ENCODE measurements at places on chromosomes 3 and 15.

DNA sequence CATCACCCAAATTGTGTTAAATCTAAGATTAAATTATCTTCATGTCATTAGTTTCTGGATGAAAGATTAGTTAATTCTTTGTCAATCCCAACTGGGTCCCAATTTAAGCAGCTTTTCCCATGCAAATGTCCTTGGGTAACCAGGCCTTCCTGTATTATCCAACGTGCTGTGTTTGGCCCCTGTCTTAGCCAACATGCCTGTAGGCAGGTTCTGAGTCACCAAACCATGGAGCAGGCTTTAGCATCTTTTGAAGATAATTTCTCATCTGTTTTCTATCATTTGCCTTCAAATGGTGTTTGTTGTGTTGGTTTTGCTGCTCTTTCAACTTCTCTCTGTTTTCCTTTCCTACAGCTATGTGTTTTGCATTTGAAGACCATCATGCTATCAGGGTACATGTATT, 216.2 kb downstream of the ITPR1 start:
- DNase-seq: peak; percentile 41

DNA sequence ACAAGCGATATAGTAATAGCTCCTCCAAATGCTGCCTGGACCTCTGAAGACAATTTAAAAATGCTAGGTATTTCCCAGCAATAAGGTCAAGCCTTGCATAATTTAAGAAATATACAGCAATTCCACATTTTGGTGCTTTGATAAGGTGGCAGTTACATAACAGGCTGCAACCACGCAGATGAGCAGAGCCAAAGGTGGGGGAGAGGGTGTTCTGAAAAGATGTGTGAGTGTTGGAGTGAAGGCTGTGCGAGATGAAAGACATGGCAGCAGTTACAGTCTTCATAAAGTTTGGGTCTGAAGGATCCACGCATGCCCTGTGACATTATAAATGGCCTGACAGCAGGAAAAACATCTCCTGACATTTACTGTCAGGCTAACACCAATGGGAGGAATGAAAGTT, 26.1 kb downstream of the CTDSPL start:
- no peak for DNase-seq

GRCh38 chr3:71421475-71421819, 162.1 kb downstream of the FOXP1 start:
- no peak for DNase-seq

DNA sequence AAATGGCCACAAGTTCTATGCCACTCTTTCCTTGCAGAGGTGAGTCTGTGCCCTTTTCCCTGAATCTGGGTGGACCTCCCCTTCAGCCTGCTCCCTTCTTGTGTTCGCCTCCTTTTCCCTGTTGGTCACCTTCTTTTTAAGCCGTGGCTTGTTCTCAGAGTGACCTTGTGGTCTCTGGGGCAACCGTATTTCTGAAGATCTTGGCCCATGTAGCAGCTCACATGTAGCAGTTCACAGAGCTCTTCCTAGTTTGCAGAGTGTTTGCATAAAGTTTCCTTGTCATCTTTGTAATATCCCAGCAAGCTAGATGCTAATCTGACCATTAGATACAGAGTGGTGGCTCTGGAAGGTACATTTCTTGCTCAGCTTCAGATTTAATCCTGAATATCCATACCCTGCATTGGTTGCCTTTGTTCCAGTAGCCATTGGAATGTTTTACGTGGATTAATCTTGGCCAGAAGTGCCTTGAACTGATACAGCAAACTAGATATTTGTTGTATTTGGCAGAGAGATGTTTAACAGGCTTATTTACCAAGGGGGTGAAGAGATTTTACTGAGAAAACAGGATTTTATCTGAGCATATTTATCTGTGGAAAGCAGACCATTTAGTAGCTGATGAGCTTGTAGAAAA, 40.7 kb upstream of the BSN start:
- no peak for DNase-seq

DNA sequence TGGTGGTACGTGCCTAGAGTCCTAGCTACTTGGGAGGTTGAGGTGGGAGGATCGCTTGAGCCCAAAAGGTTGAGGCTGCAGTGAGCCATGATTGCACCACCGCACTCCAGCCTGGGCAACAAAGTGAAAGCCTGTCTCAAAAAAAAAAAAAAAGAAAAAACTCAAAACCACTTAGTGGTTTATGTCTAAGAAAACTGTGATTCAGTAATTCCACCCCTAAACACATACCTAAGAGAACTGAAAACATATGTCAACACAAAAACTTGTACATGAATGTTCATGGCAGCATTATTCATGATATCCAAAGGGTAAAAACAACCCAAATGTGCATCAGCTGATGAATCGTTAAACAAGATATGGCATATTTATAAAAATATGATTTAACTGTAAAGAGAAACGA, 14.3 kb downstream of the SPG21 start:
- DNase-seq: no peak

DNA sequence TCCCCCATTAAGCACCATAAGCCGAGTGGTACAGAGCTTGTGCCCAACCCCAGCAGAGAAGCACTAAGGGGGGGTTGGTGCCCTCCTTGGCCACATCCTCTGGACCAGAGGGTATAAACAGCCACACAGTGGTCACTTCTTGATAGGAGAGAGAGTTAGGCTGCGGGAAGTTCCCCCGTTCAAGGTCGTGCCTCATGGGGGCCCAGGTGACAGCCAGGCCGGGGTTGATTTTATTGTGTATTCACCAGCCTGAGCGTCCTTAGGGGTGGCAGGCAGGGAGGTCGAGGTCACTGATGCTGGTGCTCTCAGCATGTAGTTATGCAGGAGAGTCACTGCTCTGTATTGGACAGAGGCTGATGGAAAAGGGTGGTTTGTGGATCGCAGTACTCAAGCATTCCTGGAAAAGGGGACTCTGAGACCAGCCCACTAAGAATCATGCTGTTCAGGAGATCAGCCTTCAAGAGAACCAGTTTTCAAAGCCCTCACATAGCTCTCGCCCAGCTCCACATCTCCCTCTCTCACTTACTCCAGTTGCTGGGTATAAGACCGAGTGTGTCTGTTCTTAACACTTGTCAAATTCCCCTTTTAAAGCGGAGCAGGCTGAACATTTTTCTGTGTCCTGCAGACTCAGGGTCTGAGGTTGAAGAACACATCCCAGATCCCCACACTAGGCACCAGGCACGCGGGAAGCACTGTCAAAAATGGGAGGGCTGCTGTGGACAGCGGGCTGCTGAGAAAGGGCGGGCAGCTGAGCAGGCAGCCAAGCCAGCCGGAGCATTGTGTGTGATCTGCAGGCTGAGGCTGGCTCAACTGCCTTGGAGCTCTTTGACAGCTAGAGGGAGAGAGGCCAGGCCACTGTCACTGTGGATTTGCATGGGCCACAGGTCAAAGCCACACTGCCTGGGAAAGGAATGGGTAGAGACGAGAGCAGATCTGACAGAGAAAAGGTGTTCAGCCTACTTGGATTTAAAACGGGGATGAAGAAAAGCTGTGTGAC, 279.3 kb upstream of the LRRFIP2 start:
- peak; percentile 3 for DNase-seq

DNA sequence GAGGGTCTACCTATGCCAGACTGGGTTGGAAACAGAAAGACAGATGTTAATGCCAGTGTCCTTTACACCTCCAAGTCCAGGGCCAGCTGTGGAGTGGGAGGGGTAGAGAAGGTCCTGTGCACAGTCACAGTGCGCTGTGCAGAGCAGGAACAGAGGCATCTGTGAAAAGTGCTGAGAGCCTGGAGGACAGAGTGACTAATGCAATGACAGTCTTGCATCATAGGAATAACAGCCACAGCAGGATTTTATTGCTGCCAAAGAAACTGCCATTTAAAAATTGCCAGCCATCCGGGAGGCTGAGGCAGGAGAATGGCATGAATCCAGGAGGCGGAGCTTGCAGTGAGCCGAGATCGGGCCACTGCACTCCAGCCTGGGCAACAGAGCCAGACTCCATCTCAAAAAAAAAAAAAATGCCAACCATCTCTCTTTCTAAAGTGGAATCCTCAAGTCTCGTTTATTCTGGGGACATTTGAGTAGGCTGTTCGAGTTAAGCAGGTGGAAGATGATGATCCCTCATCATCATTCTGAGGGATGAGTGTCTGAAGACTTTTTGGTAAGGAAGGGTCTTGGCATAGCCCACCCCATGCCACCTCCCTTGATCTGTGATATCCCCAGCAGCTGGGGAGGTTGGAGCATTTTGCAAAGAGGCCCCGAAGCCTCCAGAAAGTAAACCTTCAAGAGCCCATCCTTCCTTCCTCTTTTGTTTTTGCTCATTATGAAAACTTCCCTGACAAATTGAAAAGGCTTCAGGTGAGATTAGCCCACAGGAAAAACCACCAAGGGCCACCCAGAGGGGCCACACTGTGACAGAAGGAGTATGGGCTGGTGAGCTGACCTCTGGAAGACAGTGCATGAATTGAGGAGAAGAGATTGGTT, 7.7 kb downstream of the CCR2 start:
- peak; percentile 78 for DNase-seq

DNA sequence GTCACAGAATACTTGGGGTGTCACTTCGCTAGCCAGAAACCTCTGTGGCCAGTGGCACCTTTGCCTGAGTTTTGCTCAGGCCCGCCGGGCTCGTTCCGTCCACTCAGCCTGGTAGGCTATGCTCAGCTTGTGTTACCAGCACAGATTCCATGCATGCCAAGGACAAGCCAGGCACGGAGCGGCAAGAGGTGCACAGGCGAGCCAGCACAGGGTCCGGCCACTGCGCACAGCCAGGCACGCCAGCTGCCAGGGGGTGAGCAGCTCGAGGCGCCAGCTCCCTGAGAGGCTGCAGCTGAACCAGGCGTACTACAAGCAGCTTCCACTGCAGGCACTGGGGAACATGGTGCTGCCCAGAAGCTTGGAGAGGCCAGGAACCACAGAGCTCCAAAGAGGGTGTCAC, 14.7 kb downstream of the PCYT1A start:
- no peak for DNase-seq

DNA sequence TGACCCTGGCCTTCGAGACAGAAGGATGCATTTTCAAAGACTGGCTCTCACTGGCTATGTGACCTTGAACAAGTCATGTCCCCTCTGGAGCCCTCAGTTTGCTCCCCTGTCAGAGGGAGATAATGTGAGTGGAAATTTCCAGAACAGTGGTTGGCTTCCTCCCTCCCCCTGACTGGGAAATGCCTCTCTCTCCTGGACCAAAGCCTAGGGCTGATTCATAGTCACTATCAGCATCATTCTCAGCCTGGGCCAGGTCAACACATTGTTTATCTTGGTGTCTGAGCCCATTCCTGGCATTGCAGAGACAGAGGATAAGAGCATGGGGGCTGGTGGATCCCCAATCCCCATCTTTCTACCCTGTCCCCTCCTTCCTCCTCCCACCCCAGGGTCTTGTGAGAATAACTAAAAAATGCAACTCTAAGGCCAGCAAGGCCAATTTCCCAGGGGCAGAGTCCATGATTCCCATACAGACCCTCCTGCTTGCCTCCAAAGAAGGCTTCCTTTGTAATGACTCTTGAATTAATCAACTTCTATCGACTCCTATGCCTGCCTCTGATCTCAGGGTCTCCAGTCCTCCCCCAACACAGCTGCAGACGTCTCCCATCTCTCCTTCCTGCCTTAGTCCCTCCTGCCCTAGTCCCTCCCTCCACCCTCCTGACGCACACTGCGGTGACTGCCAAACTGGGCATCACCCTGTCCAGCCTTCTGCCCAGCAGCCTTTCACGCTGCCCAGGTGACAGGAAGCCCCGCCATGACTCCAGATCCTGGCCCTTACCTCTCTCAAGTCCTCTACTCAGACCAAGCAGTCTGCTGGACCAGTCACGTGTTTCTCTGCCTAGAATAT, 35.4 kb upstream of the CORO2B start:
- peak; percentile 89 for DNase-seq

- DNase-seq: no peak
Measured at GRCh38 chr3:103218146-103218545, 783.3 kb downstream of the ZPLD1 start.

GRCh38 chr3:188529228-188529627, 375.3 kb downstream of the LPP start:
- peak; percentile 25 for DNase-seq

GRCh38 chr3:94046533-94046932, 16.2 kb downstream of the DHFR2 start:
- DNase-seq: no peak

All from EL (cell line).